Stimulated activated CD8-positive, alpha-beta memory T cell treated with anti-CD3 and anti-CD28 coated beads, Interleukin-7, amount 100 ng/mL, for 24 hours (primary cell): ENCODE measurements at places on chromosomes 12 and 14.

GRCh38 chr12:57985685-57986084, 44.3 kb downstream of the ATP23 start:
- no peak for DNase-seq

DNA sequence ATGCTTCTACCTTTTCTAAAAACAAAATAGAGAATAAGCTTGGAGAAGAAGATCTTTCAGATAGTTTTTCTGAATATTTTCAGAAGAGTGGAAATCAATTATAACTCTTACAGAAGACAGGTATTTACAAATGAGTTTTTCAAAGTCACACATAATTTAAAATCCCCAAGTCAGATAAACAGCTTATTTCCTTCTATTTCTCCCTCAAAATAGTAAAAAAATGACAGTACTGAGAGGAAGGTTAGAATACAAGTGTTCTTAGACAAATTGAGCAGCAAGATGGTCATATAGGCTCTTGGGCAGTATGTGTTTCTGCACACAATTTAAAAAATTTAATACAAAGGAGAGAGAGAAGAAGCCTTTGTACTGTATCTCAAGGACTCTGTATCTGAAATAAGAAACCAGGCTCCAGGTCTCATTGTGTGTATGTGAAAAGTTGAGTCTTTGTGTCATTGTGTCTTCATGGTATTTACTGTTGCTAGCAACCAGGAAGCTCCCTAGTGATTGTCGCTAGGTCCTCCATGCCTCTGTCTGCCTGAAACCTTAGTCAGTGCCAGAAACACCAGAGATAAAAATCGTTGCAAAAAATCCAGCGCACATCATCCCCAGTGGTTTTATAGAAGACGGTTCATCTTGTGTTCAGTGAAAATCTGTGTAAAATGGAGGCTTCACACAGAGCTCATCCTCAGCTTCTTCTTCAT, 12.9 kb upstream of the TUBA1A start:
- no peak for DNase-seq

GRCh38 chr12:29427964-29428363, 47.0 kb upstream of the ERGIC2 start:
- DNase-seq = no peak

GRCh38 chr12:58443273-58443980, 476.9 kb downstream of the LRIG3 start:
- no peak for DNase-seq

- DNase-seq = no peak
Observed at GRCh38 chr12:104570174-104570907, 113.6 kb downstream of the CHST11 start.
